ENCODE measurements at places on chromosomes 12 and 14.

- DNase-seq = peak; percentile 79
Measured at GRCh38 chr12:6361834-6362233, 13.5 kb downstream of the SCNN1A start.

DNA sequence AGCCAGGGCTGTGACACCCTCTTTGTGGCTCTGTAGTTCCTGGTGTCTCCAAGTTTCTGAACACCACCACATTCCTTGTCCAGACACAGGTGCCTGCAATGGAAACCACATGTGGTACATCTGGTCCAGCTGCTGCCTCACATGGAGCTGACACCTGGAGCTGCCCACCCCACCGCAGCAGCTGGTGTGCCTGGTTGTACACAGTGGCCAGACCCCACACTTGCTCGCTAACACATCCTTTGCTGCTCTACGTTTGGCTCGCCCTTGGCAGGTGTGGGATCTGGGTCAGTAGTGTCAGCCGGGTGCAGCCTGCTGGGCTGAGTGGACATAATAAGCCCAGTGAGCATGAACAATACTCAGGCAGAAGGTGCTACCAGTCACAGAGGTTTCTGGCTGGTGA is 198.9 kb downstream of the ADGRD1 start:
- peak; percentile 36 for DNase-seq

DNA sequence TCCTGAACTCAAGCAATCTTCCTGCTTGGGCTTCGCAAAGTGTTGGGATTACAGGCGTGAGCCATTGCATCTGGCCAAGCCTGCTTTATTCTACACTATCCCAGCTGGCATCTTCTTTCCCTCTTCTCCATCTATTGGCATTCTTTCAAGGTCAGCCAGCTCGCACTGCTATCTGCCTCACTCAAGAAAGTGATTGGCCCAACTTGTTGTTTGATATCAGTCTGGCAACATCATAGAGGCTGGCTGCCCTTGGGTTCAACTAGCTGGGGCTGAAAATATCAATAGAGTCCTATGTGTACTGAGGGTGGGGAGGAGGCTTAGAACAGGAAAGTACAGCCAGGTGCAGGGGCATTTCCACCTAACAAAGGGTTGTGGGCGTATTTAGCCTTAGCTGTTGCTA is 17.1 kb downstream of the GMFB start:
- no peak for DNase-seq

DNA sequence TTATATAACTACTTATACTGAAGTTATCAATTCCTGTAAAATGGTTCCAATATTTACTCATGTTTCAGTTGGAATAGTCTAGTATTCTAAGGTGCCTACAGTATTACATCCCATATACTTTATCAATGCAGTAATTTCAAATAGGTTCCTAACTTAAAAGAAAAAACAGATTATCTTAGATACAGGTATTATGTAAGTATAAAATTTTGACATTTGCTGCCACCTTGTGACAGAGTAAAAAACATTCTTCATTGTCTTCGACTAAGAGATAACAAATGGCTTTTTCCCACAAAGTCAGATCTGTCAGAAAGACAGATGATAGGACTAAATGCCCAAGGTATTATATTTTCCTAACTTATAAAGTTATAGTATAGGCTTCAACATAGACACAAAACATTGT is 78.7 kb downstream of the TXNDC16 start:
- DNase-seq = no peak

DNA sequence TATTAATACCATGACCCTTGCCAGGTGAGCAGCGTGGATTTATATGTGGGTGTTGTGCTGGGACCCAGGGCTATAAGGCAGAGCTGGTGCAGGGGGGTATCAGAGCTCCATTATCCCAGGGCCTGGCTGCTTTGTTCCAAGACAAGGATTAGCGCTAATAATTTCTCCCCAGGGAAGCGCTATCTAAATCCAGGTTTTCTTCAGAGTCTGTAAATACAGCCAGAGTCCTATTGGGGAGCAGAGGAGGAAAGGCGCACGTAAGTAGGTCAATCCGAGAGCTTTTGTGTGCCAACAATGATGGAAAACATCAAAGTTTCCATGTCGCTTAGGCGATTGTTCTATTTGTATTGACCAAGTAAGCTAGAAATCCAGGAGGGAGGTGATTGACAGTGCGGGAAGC is 1009.7 kb downstream of the VRK1 start:
- DNase-seq = no peak
